ENCODE measurements at places on chromosomes 12 and 14.

DNA sequence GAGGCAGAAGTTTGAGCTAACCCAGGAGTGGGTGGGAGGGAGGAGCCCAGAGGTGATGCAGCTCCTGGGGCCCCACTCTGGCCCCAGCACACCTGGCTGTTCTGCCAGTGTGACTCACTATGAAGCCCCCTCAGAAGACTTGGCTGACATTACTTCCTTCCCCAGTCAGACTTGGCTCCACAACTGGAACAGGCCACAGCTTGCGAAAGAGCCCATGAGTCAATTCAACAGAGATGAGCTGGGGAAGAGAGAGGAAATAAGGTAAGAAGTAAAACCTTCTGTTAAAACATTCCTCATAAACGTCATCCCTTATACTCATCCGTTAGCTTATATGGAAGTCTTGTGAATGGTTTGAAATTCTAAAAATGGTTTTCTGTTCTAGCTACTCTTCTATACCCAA is 245.9 kb downstream of the ADAMTS20 start:
- DNase-seq: no peak

- no peak for DNase-seq
These were observed 19.6 kb upstream of the TMEM106C start for GRCh38 chr12:47943623-47944340.

DNA sequence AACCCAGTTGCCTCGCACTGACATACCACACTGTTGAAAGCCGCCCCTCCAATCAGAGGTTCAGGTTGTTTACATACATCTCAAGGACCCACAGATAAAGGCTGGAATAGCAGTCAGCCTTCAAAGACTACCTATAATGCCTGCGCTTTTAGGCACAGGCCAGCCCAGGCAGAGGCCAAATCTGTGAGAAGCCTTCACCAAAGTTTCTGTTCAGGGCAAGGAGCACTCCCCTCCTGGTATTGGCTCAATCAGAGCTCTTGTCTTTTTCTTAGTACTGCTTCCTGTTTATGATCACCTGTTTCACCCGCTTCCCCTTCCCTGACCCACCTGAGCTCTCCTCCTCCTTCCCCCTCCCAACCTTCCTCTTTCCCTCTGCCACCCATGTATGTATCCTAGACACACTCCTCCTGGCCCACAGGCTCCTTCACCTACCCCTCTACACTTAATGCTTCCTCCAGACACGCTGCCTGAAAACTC is 34.8 kb downstream of the DUSP16 start:
- DNase-seq: no peak

DNA sequence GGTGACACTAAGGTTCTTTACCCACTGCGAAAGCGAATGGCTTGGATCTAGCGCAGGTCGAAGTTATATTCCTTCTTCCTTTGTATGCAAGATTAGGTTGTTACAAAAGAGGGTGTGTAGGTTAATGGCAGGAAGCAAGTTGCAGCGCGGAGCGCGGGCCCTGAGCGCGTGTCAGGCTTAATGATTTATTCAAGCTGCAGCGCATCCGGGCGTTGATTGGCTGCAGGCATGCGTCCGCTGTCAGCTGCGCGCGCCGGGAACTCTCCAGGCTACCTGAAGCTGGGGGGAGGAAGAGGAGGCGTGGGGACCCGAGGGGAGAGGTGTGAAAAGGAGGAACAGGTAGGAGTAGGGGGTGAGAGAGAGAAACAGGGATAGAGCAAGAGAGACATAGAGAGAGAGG is 7.4 kb downstream of the ASCL1 start:
- DNase-seq: no peak

DNA sequence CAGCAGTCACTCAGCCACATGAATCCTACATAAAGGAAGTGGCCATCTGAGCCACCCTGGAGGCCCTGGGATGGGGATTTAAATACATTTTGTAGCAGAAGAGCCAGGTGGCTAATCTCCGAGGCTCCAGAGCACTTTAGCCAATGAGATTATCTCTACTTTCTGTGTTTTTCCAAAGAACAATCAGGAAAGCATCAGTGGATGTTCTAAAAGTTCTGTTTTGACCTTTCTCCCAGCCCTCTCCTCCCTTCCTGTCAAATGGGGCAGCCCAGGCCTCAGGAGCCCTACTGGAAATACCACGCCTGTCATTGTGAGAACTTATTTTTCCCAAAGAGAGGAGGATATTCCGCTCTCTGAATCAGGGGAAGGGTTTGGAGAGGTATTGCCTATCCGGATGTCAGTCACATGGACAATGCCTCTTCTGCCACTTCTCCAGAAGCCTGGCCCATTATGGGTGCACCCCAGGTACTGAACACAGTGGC is 336.8 kb upstream of the FKBP4 start:
- DNase-seq: no peak

DNA sequence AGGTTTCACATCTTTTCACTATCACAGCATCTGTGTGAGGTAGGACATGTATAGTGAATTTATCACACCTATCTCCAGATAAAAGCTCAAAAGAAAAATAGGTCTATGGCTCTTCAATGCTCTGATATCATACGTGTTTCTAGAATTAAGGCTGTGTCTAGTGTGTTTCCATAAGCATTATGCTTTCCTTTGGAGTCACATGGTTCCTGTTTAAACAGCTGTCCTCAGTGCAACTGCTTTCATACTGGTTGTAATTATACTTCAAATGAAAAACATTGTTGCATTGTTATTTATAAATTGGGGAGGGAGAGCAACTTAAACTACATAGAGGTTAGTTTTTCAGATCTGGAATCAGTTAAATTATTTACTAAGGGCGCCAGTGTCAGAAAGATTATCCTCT is 151.6 kb downstream of the SYT1 start:
- no peak for DNase-seq

DNA sequence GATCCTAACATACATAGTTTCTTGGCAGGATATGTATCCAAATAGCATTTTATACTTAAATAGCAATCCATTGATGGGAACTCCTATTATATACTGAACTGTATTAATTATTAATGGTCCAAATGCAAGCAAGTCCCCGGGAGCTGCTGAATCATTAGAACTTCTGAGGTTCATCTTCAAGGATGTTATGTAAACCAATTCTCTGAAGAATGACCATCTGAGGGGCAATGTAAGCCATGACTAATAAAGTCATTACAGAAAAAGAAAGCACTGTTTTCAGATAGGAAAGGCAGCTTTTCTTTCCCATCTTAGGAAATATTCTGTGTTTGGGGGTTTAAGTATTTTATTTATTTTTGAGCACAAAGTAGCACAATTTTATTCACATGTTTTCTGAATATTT is 166.1 kb upstream of the SLC16A7 start:
- no peak for DNase-seq

- no peak for DNase-seq
These were observed 26.5 kb upstream of the SMOC1 start for GRCh38 chr14:69852531-69853321.

GRCh38 chr12:24139035-24139434 is 189.6 kb upstream of the SOX5 start:
- no peak for DNase-seq

DNA sequence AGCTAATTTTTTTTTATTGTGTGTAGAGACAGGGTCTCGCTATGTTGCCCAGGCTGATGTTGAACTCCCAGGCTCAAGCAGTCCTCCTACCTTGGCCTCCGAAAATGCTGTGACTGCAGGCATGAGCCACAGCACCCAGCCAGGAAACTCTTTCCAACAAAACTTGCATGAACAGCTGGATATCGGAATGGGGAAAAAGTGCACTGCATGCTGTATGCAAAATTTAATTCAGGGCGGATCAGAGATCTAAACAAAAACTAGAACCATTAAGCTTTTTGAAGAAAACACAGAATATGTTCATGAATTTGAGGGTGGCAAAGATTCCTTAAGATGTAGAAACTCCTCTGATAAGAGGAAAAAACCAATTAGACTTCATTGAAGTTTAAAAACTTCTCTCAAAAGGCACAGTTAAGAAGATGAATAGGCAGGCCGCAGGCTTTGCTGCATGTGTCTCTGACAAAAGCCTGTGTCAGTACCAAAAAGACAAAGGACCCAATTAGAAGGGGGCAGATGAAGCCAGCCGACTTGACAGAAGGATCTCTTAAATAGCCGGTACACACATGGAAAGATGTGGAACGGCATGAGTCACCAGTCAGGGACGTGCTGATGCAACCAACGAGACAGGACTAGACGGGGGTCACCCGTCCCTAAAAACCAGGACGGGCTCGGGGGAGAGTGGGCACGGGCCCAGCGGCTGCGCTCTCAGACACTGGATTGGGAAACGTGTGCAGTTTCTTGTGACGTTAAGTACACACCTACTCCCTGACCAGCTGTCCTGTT is 34.8 kb upstream of the MMP17 start:
- no peak for DNase-seq
